Naive thymus-derived CD8-positive, alpha-beta T cell (primary cell): ENCODE measurements at places on chromosomes 2 and 18.

DNA sequence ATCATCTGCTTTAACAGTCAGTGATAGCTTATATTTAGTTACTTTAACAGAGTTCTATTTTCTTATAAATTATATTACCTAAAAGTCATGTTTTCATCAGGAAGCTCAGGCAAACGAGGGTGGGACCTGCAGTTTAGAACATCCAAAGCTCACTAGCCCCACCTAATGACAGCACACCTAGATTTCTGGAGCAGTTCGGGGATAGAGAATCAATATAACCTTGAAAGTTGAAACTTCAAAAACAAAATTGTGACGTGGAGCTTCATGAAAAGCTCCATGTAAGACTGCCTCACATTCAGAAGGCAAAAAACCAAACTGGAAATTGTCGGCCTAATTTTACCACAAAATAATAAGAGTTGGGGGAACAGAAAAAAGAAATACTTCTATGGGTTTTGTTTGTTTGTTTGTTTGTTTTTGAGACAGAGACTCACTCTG lies 185.9 kb upstream of the CCDC150 start:
- peak; percentile 22 for DNase-seq

GRCh38 chr18:59141294-59142068 lies 1.8 kb downstream of the SEC11C start:
- no peak for DNase-seq

DNA sequence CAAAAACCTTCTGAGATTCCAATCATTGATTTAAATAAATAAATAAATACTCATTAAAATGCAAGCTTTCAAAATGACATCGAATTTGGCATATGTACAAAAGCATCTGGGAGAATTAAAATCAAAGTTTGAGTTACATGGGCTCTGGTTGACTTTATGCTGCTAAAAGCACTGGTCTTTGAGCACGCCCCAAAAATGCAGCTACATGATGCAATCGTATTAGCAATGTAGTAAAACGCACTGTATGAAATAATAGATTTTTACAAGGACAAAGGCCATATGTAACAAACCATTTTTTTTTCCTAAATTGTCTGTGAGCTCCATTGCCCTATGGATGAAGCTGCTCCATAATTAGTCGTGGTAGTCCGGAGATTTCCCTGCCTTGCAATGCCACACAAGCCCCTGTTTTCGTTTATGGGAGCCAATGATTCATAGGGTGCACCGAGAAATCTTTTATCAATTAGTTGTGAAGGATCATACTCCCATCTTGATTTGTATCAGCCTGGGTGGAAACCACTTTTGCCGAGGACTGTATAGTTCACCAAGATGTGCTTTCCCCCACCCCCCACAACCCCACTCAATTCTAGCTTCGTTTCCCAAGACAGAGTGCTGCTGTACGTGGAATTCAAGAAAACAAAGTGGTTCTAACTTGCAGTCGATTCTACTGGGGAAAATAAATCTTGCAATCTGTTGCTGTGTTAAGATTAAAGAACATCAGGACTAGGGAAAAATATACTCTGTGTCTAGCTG lies 268.4 kb downstream of the IRS1 start:
- no peak for DNase-seq

DNA sequence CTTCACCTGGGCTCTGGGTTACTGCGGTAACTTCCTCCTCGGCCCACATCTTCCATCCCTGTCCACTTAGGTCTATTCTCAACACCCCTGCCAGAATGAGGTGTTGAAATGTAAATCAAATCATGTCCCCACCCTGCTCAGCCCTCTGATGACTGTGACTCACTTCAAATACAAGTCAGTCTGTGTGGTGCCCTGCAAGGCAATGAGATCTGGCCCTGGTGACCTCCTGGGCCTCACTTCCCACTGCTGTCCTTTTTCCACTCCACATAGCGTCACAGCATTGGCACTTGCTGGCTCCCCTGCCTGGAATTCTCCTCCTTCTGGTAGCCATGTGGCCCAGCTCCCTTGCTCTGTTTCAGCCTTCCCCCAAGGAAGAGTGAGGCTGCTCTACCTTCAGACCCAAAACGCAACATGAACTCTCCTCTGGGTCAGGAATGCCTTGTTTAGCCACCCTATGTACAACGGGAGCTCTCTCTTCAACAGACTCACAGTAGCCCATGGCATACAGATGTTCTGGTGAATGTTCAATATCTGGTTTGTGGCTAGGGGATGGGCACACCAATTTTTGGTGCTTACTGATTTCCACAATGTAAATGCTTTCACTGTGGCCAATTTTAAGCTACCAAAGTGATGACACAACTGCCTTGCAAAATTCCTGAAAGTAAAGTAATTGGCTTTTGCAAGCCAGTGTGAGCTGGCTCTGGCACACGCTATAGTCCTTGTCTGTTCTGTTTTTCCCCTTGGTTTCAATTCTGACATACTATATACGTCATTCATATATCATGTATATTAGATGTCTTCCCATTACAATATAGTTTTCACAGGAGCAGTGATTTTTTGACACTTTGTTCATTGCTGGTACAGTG lies 550.3 kb upstream of the HS6ST1 start:
- DNase-seq = no peak

GRCh38 chr2:173056705-173057364 lies 18.8 kb upstream of the MAP3K20 start:
- no peak for DNase-seq

GRCh38 chr2:35409762-35410161 lies 945.8 kb upstream of the CRIM1 start:
- DNase-seq = no peak

DNA sequence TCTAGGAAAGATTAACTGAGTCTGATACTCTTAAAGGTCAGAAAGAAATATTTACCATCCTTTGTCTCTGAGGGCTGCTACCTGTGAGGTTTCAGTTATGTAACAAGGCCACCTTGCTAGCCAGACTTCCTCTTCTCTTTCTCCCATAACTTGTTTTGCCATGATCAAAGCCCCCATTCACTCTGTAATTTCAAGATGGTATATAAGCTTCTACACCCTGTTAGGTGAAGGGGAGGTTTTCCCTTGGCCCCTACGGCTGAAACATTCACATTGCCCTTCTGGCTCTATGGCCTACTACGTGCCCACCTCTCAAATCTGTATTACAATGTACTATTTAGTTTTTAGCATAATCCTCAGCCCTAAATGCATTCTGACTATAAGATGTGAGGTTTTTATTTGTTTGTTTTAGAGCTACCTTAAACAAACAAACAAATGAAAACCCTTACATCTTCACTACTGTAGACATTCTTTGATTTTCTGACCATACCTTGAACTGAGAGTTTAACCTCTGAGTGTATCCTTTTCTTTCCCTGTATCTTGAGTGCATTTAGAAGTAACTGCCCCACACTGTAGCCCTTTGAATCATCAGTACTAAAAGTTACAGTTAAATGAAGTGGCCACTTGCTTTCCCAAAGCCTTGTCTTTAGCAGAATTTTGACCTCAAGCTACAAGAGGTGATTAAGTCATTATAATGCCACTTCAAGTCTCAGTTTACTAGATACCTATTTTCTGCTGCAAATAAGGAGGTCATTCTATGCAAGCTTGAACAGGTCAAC lies 332.2 kb downstream of the SOCS6 start:
- DNase-seq = no peak

GRCh38 chr18:35477497-35477896 lies 20.3 kb downstream of the INO80C start:
- DNase-seq = no peak

DNA sequence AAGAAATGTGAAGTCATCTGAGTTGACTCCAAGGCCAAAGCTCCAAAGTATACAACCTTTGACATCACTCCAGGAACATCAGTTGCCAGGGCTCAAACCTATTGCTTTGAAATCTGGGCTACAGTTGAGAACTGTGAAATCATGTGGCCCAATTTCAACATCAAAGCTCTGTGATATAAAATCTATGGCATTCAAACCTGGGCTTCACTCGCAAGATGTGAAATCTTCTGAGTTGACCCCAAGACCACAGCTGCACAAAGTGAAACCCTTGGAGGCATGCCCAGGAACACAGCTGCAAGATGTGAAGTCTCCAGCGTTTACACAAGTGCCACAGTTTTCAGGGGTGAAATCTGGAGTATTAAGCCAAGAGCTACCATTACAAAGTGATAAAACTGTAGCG lies 9.4 kb upstream of the ZNF512 start:
- no peak for DNase-seq

DNA sequence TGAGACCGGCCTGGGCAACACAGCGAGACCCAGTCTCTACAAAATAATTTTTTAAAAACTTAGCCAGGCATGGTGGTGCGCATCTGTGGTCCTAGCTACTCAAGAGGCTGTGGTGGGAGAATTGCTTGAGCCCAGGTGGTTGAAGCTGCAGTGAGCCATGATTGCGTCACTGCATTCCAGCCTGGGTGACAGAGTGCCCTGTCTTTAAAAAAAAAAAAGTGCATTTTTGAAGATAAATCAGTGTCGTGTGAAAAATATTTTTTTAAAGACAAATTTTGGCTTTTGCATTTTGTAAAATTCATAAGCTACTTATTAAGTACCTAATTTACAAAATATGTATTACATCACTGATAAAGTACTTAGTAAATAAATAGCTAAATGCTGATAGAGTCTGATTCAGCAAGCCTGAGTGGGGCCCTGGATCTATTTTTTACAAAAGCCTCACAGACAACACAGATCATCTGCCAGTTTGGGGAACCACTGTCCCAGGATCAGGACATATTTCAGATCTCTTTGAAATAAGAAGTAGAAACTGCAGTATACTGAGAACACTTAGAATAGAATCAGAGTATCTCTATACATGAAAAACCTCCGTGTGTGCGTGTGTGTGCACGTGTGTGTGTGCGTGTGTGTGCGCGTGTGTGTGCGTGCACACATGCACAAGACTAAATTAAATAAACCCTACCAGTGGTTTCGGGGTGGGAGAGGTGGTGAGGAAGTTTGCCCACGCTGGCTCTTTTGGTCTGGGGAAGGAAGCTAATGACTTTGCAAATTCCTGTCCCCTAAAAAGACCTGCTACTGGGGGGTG lies 61.6 kb downstream of the AAK1 start:
- no peak for DNase-seq

DNA sequence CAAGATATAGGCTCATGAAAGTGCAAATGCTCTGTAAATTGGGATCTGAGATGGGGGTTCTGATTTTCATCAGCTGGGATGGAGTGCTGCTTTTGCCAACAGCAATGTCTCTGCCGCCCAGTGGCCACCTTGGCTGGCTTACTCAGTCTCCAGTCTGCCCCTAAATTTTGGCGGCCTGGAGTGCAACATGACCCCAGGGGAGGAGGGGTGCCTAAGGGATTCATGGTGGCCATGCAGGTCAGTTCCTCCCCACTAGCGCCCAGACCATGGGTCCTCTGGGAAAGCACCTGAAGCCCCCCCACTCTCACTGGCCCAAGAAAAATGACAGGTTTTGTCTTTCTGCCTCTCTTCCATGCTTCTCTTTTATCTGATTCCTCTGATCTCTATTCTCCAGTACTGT lies 45.0 kb downstream of the SLC4A3 start:
- no peak for DNase-seq

DNA sequence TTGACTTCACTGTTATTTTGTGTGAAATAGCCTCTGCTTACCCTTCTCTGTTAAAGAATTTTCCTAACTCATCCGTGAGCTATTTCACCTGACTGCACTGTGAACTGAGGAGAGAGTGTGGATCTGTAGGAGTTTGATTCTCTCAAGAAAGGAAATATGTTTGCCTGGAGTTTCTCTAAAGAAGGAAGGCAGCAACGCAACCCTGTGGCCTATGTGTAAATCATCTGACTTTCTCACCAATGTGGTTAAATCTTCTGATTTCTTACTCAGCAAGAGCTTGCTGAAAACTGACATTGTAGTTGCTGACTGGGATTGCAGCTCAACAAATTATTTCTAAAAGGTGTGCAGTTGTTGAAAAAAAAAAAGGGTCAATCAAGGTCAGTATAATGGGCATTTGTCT lies 153.9 kb upstream of the PELI1 start:
- DNase-seq = no peak

DNA sequence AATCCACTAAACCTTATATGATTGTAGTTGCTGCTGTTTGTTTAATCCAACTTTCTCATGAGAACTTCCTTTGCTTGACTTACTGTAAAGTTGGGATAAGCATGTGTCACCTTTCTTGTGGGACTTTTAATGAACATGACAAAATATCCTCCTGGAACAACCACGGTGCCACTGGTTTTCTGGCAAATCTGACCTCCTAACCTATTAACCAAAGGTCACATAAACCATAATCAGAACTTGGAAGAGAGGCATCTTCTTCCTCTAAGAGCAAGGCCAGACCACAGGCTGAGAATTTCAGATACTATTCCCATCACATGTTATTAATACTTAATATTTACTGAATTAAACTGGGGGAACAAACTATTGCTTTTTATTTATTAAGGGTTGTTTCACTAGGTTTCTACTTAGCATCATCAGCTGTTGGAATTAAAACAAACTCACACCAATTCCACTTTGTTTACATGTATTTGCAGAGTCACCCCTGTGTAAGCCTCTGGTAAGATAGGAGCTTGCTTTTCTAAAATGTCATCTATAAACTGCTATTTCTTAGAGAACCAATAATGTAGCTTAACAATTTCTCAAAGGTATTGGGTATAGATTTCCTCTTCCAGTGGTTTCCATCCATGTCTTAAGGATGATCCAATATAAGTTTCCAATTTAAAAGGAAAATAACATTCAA lies 2.2 kb downstream of the SLC40A1 start:
- DNase-seq = no peak

DNA sequence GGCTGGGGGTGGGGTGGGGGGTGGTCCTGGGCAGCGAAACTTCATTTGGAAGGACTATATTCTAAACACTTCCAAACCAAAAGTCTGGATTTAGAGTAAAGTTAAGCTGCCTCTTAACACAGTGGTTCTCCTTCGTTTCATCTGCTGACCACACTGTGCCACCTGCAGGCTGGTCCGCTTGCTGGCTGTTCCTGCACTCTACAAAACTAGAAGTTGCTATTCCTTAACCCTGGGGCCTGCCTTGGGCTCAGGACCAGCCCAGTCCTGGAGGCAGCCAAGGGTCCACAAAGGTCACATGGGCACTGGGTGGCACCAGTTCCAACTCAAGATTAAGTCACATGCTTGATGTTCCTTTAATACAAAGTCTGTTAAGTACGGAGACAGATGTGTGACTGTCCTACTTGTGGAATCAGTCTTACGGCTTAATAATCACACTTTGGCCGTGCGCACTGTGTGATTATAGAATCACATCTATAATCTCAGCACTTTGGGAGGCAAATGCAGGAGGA lies 195.4 kb downstream of the FAM210A start:
- no peak for DNase-seq

- DNase-seq = no peak
Measured at GRCh38 chr2:160838147-160838546, 322.1 kb upstream of the TANK start.

DNA sequence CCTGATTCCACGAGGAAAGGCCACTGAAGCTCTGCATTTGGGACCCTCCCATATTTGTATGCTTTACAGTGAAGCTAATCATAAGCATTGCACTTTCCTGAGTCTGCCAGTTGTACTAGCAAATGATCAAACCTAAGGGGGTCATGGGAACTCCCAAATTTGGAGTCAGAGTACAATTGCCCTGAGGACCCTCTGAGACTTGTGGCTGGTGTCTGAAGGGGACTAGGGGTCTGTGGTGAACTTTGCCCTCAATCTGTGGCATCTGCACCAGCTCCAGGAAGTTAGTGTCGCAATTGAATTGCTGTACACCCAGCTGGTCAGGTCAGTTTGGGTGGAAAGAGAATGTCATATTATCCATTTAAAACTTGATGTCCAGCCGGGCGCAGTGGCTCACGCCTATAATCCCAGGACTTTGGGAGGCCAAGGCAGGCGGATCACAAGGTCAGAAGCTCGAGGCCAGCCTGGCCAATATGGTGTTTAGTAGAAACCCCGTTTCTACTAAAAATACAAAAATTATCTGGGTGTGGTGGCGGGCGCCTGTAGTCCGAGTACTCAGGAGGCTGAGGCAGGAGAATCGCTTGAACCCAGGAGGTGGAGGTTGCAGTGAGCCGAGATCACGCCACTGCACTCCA lies 18.1 kb downstream of the SOWAHC start:
- no peak for DNase-seq

- DNase-seq = no peak
Measured at GRCh38 chr2:151707857-151708256, 26.4 kb downstream of the NEB start.
